ENCODE measurements at places on chromosomes 16 and 17.

DNA sequence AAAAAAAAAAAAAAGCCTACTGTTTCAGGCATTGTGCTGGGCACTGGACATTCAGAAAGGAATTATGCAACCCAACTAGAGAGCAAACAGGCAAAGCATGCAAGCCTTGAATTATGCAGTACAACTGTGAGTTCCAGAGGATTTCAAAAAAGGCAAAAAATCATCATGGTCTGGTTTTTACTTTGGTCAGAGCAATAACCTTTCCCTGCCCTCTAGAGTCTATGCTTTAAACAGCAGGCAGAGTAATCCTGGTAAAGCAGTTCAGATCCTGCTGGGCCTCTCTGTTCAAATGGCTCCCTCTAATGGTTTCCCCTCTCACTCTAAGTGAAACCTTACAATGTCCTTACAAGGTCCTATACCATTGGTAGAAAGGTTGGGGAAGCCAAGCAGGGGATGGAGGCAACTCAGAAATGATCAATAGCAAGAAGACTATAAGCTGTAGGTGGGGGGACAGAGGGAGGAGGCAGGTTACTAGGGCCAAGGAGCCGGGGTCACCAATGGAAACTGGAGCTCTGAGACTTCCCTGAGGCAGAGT is 4.6 kb upstream of the TAF15 start:
- DNase-seq = no peak

DNA sequence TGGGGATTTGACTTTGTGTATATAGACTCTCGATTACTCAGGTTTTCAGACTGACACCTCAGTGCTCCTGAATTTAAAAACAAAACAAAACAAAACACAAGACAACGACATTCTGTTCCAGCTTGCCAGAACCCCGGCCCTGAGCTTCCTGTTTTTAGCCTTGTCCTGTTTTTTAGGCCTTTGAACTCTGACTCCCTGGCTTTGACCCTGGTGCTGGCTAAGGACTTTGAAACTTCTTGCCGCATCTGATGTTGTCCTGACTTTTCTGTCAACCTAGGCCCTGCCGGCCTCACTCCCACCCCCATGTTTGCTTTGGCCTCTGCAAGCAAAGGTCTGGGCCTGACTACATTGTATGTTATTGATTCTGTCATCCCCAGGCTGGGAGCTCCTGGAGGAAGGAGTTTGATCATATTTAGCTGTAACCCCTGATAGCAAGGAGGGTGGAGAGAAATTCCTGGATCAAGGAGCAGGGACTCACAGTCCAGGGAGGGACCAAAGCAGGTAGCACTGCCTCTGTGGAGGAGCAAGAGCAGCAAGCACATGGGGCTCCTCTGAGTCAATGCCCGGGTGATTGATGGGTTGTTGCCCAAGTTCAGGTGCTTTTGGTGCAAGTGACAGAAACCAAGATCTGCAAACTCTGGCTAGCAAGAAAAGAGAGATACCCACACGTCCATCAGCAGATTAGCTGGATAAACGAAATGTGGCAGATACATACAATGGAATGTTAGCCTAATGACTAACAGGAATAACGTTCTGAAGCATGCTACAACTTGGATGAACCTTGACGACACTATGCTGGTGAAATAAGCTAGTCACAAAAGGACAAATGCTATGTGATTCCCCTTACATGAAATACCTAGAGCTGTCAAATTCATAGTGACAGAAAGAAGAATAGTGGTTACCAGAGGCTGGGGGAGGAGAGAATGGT is 7.7 kb downstream of the CCL16 start:
- DNase-seq = no peak

GRCh38 chr17:68295086-68295485 is 3.8 kb downstream of the ARSG start:
- no peak for DNase-seq

- no peak for DNase-seq
Measured at GRCh38 chr17:48719642-48720265, 2.6 kb downstream of the PRAC1 start.

- no peak for DNase-seq
Measured at GRCh38 chr17:58995247-58995940, 111.3 kb downstream of the TRIM37 start.

GRCh38 chr16:27625050-27625697 is 75.2 kb downstream of the KATNIP start:
- no peak for DNase-seq

- DNase-seq = no peak
Measured at GRCh38 chr16:2027024-2028010, 615 bp downstream of the NHERF2 start.

- DNase-seq = no peak
Measured at GRCh38 chr17:57284984-57285646, 28.8 kb downstream of the MSI2 start.

DNA sequence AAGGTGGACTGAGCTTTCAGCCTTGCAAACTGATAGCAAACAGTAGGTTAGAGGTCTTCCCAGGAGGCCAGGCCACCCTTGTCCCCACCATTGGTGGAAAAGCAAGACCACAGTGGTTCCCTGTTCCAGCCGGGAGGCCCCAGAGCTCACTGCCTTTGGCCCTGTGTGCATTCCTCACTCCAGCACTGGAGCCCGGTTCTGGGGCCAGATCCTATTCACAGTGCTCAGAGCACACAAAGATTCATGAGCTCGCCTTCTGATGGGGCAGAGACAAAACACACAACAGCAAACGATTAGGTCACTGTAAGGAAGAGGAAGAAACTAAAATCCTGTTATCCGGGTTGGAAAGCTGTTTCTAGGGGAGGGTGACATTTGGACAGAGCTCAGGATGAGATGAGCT is 5.6 kb upstream of the PGS1 start:
- DNase-seq = no peak

DNA sequence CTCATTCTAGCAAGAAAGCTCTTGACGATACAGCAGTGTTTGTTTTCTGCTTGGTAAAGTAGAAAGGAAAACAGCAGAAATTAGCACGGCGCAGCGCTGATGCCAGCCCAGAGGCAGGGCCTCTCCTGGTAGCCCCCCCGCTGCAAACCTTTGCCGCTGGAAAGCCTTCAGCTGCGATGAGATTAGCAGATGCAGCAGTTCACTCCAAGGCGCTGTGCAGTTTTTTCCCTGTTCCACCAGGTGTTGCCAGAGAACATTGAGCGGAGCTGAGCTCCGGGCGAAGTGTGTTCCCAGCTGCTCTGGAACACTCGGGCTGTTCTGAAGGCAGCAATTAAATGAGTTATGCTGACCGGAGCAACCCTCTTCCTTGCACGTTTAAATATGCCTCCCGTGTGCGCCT is 72.5 kb downstream of the RBFOX1 start:
- no peak for DNase-seq

- peak; percentile 51 for DNase-seq
Measured at GRCh38 chr17:41966463-41967140, at the start of gene CNP. Gene CNP, plus strand, starts transcription at chr17:41966795. Its CDS starts 90 bp downstream, at chr17:41966885.

DNA sequence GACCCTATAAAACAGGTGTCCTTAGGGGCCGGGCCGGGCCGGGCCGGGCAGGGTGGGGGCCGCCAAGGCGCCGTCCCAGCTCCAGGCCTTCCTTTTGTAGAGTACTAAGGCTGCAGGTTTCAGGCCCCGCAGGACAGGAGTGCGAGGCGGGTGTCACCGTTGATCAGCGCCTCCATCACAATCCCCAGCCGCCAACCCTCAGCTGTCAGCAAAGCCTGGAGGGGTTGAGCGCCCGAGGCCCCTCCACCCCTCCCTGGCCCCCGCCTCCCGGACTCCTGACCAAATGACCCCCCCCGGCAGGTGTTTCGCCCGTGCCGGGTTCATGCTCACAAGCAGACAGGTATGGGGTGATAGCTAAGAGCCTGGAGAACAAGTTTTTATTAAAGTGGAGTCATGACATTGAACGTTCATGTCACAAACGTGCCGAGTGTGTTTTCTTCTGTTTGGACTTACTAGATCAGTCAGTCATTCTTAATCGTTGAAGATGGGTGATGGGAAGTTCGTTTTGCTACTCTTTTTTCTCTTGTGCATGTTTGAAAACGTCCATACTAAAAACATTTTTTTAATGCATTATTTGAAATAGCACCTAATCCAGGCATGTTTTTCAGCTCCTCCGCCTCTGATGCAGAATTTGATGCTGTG is 534 bp downstream of the ARL2BP start:
- no peak for DNase-seq

DNA sequence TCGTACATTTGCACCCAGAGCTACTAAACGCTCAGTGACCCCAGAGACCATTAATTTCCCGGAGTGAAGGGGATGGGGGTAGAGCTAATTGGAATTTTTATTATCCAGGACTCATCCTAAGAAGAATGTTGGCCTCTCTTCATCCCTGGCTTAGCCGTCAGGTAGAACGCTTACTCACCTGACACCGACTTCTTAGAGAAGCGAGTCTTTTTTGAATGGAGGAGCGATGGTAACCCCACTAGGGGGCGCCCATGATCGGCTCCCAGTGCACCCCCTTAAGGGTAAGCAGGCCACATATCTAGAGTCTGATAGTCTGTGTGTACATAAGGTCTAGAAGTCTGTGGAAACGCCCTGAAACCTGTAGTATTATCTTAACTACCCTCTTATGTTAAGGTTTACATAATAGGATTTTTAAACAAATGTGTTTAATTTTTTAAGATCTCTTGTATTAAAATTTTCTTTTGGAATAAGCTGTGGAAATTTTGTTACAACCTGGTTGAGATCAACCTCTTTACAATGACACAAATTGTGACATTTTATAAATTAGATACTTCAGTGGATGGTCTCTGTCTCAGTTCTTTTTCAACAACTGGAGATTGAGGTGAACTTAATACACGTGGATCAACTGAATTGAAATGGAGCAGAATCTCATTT is 229.8 kb downstream of the CPPED1 start:
- DNase-seq = no peak

DNA sequence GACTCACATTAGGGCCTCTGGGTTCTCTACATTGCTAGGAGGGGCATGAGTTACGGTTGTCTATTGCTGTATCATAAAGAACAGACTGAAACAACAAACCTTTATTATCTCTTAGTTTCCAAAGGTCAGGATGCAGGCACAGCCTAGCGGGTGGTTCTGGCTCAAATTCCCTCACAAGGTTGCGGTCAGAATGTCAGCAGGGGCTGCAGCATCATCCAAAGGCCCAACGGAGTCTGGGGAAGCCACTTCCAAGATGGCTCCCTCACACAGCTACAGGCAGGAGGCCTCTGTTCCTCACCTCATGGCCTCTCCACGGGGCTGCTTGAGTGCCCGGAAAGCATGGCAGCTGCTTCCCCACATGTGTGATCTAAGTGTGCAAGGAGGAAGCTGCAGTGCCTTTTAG is 29.6 kb upstream of the ZFPM1 start:
- DNase-seq = no peak

- DNase-seq = peak; percentile 47
Measured at GRCh38 chr17:27496437-27496943, 40.2 kb downstream of the KSR1 start.

GRCh38 chr16:19284207-19284606 is 1.3 kb upstream of the CLEC19A start:
- no peak for DNase-seq

DNA sequence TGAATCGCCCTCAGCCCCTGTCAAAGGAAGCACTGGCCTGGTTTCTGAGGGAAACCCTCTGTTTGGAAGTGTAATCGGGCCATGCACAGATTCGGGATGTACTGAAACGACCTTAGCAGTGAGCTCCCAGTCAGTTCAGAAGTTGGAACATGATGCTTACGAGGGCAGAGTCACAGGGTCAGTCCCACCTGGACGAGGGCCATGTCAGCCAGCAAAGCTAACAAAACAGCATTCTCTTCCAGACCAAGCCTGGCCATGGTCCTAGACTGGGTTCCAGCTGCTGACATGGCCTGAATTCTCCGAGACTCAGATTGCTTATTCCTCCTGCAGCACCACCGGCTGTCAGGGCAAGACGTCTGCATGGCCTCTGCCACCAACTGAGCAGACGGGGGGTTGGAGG is 192.2 kb upstream of the WSCD1 start:
- no peak for DNase-seq

DNA sequence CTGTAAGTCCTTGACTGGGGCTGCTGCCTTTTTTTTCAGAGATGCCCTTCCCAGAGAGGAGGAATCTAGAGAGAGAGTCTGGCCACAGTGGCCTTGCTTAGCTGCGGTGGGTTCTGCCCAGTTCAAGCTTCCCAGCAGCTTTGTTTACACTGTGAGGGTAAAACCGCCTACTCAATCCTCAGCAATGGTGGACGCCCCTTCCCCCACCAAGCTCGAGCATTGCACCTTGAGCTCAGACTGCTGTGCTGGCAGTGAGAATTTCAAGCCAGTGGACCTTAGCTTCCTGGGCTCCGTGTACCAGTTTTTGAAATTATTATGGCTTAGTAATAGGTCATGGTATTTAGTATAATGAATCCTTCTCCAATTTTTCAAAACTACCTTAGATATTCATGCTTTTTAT is 395.4 kb downstream of the NPIPA7 start:
- DNase-seq = no peak

DNA sequence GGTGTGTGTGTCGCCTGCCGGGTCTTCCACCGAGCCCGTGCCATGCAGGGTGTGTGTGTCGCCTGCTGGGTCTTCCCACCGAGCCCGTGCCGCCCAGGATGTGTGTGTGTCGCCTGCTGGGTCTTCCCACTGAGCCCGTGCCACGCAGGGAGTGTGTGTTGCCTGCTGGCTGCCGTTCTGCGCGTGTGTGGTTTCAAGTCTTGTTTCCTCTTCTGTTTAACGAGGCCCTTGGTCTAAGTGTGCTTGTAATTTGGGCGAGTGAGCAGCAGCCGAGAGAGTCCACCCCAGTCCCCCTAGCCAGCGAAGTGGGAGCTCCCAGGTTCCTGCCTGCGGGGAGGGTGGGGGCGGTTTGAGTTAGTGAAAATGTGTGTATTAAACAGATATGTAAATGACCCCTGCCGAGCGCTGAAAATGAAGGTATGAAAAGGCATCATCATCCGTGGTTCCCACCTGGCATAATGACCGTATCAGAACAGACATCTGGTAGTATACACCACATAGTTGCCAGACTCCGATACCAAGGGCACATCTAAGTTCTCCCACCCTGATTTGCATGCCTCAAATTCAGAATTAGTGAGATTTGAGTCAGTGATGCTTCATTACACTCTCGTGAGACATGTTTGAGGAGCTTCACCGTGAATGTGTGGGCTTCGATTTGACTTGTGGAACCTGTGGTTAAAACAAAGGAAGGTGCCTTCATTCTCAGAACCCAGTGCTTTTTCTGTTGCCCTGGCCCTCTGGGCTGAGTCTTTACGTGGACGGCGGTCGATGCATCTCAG is 114.5 kb upstream of the CHMP6 start:
- no peak for DNase-seq

GRCh38 chr16:11734025-11734652 is 8.5 kb downstream of the TXNDC11 start:
- no peak for DNase-seq

- peak; percentile 87 for DNase-seq
Measured at GRCh38 chr16:22190776-22191531, 15.1 kb upstream of the EEF2K start.

GRCh38 chr17:21258593-21258992 is 5.4 kb upstream of the NATD1 start:
- DNase-seq = no peak
